8988T (cell line): ENCODE measurements at places on chromosomes 11 and 22.

DNA sequence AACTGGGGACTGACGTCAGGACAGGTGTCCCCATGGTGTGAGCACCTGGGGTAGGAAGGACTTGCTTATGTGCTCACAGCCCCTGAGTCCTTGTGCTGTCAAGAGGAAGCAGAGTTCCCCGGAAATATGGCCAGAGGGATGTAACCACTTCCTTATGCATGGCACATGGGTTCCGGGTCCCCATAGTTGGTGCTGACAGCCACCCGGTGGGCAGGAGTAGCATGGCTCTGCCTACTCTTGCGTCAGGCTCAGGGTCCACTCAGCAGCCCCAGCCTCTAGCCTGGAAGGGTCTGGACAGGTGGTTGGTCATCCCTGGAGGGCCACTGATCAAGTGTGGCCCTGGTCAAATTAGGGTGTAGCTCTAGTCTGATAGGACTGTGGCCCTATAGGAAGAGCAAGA lies 42.8 kb upstream of the CCND1 start:
- peak; percentile 61 for DNase-seq

- no peak for DNase-seq
Observed at GRCh38 chr11:45704635-45705034, 39.2 kb upstream of the CHST1 start.

DNA sequence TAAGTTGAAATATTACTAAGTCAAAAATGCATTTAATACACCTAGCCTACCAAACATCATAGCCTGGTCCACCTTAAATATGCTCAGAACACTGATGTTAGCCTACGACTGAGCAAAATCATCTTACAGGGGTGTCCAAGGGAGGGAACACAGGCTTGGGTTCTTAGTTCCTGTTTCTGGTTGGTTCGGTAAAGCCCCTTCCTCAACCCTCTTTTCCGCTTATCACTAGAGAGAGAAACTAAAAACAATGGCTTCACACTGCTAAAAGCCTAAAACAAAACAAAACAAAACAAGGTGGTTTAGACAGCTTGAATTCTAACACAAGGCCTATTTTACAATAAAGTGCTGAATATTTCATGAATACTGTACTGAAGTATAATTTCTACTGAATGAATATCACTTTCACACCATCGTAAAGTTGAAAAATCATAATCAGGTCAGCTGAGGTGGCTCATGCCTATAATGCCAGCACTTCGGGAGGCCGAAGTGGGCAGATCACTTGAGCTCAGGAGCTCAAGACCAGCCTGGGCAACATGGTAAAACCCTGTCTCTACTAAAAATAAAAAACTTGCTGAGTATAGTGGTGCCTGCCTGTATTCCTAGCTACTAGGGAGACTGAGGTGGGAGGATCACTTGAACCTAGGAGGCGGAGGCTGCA lies 118.0 kb downstream of the SIK3 start:
- DNase-seq, result no peak

DNA sequence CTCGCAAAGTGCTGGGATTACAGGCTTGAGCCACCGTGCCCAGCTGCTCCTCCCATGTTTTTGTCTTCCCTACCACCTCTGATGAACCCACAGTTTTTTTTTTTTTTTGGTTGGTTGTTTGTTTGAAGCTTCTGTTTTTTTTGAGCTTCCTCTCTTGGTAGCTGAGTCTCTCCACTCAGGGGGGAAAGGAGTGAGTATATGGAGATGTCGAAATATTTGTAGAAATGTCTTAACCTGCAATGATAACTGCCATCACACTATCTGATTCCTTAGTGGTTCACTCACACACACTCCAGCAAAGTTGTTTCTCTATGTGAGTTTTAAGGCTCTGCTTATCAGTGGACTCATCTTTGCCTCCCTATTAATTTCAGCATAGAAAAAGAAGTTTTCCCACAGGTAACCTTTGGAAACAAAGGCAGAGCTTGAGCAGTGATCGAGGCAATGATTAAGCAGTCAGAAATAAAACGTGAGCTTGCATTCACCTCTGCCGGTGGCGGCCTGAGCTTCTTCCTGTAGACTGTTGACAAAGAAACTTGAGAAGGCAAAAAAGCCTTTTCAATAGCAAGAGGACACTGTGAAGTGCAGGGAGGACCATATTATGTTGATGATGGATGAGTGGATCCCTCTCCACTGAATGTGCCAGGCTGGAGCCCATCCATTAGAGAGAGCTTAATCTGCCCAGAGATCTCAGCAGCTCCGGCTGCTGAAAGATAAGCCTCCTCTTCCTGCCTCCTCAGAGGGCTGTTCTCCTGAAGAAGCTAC lies 29.0 kb upstream of the RASSF10 start:
- DNase-seq, result no peak

DNA sequence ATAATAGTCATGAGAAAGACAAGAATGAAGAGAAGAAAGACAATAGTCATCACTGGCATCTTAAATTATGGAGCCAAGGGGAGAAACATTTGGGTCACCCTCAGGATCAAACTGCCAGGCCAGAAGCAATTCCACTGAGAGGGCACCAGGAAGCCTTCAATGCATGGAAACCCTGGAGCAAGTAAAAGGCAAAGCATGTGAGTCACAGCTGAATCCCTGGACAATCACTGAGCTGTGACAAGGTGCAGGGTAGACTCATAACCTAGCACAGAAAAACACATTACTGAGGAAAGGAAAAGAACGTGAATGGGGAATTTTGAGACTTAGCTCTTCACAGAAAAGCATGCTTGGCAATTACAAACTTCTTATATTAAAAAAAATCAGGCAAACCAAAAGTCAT lies 1.6 kb downstream of the KCNJ1 start:
- no peak for DNase-seq

- peak; percentile 53 for DNase-seq
Observed at GRCh38 chr22:22753526-22754267, 109.3 kb downstream of the GGTLC2 start.

- DNase-seq, result no peak
Observed at GRCh38 chr11:1071571-1072115, 3.0 kb upstream of the MUC2 start.

- DNase-seq, result no peak
Observed at GRCh38 chr22:20175597-20175900, 24.7 kb upstream of the CCDC188 start.

DNA sequence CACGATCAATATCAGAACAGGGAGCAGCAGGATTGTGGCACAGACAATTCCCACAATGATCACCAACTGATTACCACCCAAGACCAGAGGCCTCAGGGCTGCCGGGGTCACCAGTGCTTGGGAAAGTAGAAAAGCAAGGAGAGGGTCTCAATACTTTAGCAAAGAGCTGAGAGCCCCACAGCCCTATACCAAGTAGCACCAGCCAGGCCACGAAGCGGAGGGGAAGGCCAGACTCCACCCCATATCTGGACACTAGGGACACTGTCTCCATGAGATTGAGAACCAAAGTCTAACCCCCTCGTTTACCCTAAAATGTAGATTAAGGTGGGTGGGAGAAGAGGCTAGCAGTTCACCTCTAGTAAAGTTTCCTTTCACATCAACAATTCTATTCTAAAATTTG lies 24.1 kb upstream of the SCN2B start:
- no peak for DNase-seq

GRCh38 chr11:47571895-47572294 lies 6.5 kb downstream of the PTPMT1 start:
- no peak for DNase-seq

- DNase-seq, result no peak
Observed at GRCh38 chr11:103906291-103906867, 130.1 kb upstream of the DDI1 start.

- DNase-seq, result no peak
Observed at GRCh38 chr22:27128461-27129085, 471.2 kb downstream of the MIAT start.

- no peak for DNase-seq
Observed at GRCh38 chr11:6233984-6234386, 451 bp downstream of the FHIP1B start.

- no peak for DNase-seq
Observed at GRCh38 chr11:110530900-110531741, 101.4 kb downstream of the FDX1 start.

DNA sequence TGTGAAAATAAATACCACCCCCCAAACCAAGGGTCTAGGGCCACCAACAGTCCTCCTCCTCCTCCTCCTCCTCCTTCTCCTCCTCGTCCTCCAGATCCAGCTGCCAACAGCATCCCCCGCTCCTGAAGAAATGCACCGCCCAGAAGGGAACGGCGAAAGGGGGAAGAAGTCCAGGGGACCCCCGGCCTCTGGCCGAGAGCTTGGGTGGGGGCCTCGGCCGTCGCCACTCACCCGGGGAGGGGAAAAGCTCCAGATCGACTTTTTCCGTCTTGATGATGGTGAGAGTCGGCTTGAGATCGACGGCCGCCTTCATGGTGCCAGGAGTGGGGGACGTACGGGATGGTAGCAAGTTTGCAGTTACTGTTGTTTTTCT lies 65.7 kb downstream of the ETS1 start:
- DNase-seq, result no peak

DNA sequence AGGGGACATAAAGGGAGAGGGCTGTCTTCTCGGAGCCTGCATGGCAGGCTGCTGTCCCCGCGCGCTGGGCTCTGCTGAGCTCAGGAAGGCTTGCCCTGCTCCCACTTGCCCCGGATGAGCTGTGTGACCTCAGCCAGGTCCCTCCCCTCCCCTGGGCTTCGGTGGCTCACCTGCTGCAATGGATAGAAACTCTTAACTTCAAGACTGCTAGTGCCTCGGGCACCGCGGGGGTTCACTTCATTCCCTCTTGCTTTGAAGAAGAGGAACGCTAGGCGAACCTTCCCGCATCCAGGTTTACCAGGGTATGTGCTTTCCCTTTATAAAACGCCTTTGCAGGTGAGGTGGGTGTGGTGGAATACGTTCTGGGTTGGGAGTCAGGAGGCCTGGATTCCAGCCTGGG lies 115.0 kb downstream of the PHF21B start:
- no peak for DNase-seq

- DNase-seq, result no peak
Observed at GRCh38 chr11:35323076-35323868, 96.1 kb downstream of the SLC1A2 start.

DNA sequence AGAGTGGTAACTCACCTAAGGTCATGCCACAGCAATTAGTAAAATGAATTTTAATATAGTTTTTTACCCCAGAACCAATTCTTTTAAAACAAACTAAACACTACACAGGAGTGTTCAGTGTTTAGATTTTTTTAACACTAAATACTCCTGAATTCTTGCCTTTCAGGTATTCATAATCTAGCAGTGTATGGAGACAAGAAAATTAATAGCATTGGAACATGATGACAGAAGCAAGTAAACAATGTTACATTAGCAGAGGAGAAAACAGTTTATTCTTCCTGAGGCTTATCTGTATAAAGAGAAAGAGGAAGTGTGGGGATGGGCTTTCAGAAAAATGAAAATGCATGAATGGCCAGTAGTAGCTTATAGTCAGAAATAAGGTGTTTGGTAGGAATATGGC lies 222.1 kb upstream of the FAT3 start:
- no peak for DNase-seq

- no peak for DNase-seq
Observed at GRCh38 chr22:19213001-19213400, 34.5 kb upstream of the SLC25A1 start.

GRCh38 chr11:67674442-67674871 lies at the start of gene ALDH3B2:
Gene ALDH3B2, minus strand, starts transcription at chr11:67674623. Its CDS starts 7,688 bp downstream, at chr11:67666935.
- DNase-seq, result no peak

- no peak for DNase-seq
Observed at GRCh38 chr11:105857728-105858127, 164.3 kb downstream of the MSANTD4 start.

- peak; percentile 82 for DNase-seq
Observed at GRCh38 chr11:65112546-65113360, 1.1 kb downstream of the TM7SF2 start.

DNA sequence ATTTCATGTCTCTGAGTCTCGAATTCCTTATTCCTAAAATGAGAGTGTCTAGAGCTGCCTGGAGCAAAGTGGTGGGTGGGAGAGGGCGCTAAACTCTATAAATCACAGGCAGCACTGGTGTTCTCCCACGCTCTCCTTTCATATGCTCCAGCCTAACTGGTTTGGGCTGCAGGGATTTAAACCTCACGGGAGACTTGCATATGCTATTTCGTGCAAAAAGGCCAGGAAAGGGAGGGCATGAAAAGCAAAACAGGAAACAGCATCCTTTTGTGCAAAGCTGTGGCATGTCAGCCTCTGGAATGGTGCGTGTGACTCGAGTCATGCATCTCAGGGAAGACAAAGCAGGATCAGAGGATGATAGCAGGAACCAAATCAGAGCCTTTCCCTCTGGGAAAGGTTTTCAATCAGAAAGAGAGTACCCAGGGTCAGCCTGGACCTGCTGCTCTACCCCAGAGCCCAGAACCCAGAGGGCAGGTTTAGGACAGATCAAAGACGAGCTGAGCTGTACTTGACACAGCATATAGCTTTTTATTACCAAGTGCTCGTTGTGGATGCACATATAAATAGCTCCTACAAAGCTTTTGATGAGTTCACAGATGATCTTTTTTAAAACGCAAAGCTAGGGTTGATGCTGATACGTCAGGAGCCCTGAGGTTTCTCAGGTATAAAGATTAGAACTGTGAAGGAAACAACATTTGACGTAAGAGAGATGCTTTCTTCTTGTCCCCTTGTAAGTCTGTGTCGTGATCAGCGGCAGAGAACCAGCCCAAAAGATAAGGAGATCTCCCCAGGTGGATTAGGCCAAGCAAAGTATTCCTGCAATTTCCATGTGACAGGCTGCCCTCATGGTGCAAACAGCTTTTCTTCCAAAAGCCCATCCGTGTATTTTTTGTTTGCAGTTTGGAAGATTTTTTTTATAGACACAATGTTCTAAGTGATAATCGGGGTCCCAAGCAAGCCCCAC lies 46.2 kb upstream of the YWHAH start:
- DNase-seq, result no peak

DNA sequence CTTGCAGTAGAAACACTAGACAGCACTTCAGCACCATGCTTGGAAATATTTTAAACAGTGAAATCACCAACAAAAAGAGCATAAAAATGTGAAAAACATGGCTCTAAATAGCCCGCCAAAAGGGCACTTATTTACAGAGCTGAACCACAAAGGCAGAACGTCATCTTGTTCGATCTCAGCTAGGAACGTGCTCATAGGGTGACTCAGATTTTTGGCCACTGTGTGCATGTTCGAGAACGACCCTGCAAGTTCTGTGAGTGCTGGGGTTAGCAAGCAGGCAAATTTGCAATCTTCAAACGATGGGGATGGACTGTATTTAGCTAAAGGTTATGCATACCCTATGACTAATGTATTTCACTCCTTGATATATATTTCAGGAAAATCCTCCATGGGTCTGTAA lies 30.6 kb downstream of the OR2AT4 start:
- no peak for DNase-seq

- DNase-seq, result no peak
Observed at GRCh38 chr11:65307298-65308229, 7.1 kb upstream of the CDC42EP2 start.

GRCh38 chr11:12005476-12005875 lies 3.0 kb downstream of the DKK3 start:
- no peak for DNase-seq

- no peak for DNase-seq
Observed at GRCh38 chr11:131288521-131289091, 81.8 kb upstream of the NTM start.

DNA sequence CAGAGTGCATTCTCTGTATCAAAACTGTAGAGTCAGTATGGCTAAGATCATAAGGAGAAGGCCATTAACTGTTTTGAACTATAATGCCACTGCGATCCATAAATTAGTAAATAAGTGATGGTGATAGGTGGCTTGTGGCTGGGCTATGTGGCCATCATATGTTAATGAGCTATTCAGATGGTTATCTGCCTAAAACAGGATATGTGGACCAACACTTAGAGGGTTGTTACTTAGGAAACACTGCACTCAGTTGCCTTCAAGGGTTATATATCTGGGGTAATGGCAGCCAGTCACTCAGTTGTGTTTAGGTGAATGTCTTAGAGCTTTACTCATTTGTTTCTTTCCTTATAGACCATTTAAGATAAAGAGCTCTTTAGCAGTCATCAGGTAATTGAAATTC lies 66.0 kb downstream of the PPP2R1B start:
- no peak for DNase-seq

- DNase-seq, result no peak
Observed at GRCh38 chr11:16873289-16873688, 134.8 kb downstream of the C11orf58 start.
